ENCODE measurements at places on chromosomes 1 and 21.

GRCh38 chr1:9473032-9473807 lies 66.0 kb upstream of the SLC25A33 start:
- peak; percentile 96 for DNase-seq

DNA sequence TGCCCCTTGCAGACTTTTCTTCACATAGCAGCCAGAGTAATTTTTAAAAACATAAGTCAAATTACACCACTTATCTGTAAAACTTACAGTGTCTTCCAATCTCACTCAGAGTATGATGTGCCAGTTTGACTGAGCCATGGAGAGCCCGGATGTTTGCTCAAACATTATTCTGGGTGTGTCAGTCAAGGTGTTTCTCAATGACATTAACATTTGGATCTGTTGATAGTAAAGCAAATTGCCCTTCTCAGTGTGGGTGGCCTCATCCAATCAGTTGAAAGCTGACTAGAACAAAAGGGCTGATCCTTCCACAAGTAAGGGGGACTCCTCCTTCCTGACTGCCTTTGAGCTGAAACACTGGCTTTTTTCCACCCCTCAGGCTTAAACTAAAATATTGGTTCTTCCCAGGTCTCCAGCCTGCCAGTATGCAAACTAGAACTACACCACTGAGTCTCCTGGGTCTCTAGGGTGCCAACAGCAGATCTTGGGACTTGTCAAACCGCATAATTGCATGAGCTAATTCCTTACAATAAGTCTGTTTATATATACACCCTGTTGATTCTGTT lies 157.9 kb upstream of the CTTNBP2NL start:
- DNase-seq = no peak

DNA sequence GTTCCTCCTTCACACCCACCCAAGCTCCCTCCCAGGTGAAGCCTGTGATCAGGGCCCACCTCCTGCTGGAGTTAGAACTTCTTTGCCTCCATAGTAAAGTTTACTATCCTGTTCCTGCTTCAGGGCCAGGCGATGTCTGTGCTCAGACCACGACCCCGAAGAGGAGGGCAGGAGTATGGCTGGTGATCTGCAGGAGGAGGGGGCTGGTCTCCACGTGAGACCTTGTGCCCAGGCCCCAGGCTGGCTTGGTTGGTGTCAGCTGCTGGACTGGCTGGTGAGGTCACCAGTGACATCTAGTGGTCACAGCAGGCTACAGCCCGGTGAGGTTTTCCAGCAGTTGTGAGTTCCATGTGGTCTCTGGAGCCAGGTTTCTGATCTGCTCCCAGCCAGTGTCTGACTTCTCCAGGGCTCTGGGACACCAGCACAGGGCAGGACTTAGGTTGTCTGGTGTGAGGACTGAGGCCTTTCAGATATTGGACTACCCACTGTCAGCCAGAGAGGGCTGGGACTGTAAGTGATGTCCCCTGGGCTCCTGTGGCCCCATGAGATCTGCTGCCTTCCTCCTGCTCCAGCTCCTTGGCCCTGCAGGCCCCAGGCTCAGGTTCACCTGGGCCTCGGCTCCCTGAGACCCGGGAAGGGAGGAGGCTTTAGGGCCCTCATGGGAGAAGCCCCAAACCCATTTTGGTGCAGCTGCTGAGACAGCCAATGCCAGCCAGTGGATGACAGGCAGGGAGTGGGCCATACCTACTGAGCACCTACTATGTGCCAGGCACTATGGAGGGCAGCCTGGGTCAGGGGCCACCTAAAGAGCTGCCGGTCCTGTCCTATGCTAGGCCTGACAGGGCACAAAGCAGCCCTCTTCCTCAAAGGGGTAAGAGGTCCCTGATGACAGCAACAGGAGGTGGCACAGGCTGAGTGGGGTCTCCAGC lies 6.0 kb upstream of the UBL4B start:
- DNase-seq = peak; percentile 83

DNA sequence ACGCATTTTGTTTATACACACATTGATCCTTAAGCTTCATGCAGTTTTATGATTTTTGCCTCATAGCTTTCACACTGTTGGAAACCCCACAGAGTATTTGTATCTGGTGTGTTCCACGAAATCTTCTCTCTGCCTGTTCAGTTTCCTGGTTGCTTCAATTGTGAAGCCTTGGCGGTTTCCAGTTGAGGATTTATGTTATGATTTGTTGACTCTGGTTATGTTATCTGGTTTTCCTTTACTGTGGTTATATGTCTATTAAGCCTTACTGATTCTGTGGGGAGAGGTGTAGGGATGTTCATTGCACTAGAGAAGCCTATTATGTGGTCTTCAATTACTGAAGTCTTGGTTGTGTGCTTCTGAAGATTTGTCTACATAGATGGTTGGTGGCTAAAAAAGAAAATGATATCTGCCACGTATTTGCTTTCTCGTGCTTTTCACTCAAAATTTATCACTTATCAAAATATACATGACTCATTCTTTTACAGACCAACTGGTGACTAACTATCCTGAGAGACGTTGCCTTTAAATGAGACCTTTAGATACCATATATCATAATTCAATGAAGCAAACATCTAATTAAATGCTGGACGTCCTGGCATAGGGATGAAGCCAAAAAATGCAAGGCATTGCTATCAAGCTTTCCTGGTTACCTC lies 488.0 kb upstream of the B3GALT2 start:
- DNase-seq = no peak

DNA sequence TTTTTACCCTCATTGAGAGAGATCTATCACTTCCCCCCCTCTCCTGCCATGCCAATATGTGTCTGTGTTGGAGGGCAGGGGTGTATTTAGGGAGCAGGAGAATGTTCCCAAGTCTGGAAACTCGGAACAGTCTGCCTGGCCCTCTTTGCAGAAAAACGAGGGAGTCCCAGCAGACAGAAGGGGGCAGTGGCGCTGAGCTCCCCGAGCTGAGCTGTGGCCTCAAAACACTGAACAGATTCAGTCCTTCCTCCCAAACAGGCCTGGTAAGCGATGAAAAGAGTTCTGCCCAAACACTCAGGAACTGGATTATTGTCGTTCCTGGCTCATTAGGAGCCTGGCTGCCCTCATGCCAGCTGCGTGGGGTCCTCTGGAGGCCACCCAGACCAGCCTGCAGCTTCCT lies 981 bp downstream of the CLDN14 start:
- no peak for DNase-seq

GRCh38 chr1:43924516-43924915 lies 9.1 kb upstream of the ARTN start:
- peak; percentile 54 for DNase-seq

- DNase-seq = no peak
Measured at GRCh38 chr1:2046174-2046917, 3.9 kb upstream of the PRKCZ start.

- DNase-seq = no peak
Measured at GRCh38 chr1:177411381-177411780, 240.6 kb downstream of the BRINP2 start.

- no peak for DNase-seq
Measured at GRCh38 chr1:223849352-223850254, 3.9 kb upstream of the TP53BP2 start.

- no peak for DNase-seq
Measured at GRCh38 chr1:115166531-115167091, 77.3 kb upstream of the TSPAN2 start.

GRCh38 chr1:236882678-236883077 lies 87.6 kb downstream of the MTR start:
- no peak for DNase-seq

DNA sequence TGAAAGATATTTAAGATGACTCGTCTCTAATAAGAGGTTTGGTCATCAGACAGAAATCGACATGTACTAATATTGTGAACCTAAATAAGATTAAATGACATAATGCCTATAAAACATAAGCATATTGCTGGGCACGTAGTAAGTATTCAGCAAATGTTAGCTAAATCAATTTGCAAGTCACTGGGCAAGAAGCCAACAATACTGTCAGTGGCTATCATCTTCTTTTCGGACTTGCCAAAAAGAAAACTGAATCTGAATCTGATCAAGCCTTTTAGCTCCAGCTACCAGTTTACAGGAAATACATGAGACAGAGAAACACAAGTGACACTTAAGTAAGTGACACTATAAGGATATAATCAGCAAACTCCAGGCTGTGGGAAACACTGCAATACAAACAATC lies 46.0 kb downstream of the RPL5 start:
- DNase-seq = no peak

- peak; percentile 89 for DNase-seq
Measured at GRCh38 chr21:17921579-17922530, 102.7 kb upstream of the C21orf91 start.

DNA sequence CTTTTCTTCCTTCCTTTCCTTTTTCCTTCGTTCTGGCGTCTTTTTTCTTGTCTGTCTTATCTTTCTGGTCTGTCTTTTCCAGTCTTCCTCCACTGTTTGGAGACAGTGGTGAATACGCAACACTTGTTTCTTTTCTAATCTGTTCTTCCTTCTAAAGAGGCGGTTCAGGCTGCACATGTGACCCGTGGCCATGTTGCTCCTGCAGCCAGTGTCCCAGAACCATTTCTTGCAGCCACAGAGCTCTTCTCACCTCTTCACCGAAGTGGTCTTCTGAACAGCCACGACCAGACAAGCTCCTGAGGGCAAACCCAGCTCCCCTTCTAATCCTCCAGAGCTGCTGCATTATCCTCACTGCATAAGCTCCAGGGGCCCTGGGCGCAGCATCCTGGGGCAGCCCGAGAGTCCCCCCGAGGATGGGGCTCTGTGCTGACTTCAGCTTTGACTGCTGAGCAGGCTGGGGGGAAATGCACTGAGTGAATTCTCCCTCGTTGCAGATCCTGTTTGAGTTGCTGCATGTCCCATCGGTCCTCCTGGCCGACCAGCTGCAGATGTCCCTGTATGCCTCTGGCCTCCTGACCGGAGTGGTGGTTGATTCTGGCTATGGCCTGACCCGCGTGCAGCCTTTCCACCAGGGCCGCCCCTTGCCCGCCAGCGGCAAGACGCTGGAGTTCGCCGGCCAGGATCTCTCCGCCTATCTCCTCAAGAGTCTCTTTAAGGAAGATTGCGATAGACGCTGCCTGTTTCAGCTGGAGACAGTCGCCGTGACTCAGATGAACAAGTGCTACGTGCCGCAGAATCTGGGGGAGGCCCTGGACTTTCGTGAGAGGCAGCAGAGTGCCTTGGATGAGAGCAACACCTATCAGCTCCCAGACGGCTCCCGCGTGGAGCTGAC lies 70.4 kb downstream of the ACTL8 start:
- no peak for DNase-seq

DNA sequence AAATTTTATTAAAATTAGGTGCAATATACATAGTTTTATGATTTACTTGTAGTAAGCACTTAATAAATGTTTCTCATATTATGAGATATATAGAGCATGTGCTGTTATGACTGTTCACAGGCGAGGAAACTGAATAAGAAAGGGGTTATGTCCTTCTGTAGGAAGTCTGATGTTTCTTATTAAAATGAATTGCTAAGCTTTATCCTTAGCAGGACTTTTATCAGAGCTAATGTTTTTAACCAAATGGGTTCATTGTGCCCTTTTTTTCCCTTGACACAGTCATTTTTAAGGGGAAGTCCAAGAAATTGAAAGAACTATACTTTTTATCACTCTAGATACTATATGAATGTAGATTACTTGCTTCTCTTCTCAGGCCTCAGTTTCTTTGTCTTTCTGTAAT lies 285.2 kb downstream of the PTPRC start:
- DNase-seq = no peak

- no peak for DNase-seq
Measured at GRCh38 chr1:91556556-91556955, 55.9 kb downstream of the CDC7 start.

DNA sequence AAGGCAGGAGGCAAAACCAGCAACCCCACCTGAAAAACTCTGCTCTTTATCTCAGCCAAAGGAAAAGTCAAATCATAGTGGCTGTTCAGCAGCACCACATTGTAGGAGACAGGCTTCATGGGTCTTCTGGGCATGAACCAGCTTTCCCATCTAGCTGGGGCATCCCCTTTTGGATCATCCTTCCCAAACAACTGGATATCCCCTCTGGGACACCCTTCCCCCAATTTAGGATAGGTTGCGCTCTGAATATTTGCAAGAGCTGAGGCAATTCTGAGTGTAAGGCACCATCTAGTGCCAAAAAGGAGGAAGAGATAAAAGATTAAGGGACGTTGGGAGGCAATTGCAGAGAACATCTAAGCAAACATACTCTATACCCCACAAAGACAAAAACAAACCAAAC lies 295.8 kb downstream of the MATN1 start:
- DNase-seq = no peak

GRCh38 chr1:68210829-68211228 lies 21.5 kb downstream of the WLS start:
- DNase-seq = no peak

DNA sequence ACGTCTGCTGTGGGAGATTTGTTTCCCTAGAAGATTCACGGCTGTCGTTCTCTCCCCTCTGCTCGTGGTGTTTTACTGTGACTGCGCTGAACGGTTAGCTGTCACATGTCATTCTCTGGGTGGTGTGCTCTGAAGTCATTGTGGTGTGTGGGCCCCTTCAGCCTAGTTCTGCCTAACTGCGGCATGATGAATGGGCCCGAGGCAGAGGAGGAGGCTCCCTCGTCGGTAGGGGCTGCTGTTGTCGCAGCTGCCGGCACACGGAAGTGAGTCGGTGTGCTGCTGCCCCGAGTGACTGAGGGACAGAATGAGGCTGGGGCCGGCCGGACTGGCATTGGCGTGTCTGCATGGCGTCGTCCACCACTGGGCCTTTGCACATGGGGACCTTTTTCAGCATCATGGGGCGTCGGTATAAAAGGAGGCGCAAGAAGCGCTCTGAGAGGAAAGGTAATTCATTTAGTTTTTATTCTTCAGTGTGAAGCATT lies 77.9 kb downstream of the ADARB1 start:
- DNase-seq = no peak

DNA sequence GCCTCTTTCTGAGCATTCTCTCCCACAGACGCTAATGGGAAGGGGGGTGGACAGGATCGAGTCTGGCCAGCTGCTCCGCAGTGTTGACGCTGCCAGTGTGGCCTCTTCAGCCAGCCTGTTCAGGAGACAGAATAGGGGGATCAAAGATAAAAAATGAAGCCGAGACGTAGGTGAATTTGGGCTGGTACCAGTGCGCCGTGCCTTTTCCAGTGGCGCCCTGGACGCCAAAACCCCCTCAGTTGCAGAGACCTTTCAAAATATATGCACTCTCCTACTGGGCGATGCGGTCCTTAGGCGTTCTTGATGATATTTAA lies 1.1 kb downstream of the TTC3 start:
- DNase-seq = peak; percentile 28

GRCh38 chr1:38129971-38130370 lies 83.4 kb upstream of the POU3F1 start:
- peak; percentile 28 for DNase-seq

DNA sequence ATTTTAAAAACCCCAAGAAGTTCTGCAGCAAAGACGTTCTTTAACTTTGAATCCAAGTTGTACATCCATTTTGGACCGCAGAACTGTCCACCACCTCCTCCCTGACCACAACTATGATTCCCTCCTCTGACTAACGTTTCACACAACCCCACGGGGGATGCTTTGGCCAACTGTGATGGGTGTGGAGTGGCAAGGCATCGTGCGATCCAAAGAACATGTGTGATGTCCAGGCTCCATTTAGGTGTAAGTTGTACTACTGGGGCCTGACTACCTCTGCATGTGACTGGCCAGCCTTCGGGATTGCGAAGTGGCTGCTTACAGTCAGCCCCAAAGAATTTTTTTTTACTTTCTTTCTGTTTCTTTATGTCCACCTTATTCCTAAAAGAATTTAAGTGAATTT lies 6.7 kb downstream of the KCNJ15 start:
- DNase-seq = peak; percentile 60

GRCh38 chr21:43338951-43339350 lies 88.0 kb downstream of the SIK1 start:
- no peak for DNase-seq

- DNase-seq = no peak
Measured at GRCh38 chr1:84152649-84153056, 8.6 kb downstream of the PRKACB start.
